ENCODE measurements at places on chromosomes 6 and 20.

- DNase-seq = no peak
Observed at GRCh38 chr6:12804952-12805645, 88.5 kb downstream of the PHACTR1 start.

- no peak for DNase-seq
Observed at GRCh38 chr20:44705364-44706094, 9.6 kb upstream of the CCN5 start.

- DNase-seq = no peak
Observed at GRCh38 chr20:4987130-4987529, 14.2 kb downstream of the SLC23A2 start.

DNA sequence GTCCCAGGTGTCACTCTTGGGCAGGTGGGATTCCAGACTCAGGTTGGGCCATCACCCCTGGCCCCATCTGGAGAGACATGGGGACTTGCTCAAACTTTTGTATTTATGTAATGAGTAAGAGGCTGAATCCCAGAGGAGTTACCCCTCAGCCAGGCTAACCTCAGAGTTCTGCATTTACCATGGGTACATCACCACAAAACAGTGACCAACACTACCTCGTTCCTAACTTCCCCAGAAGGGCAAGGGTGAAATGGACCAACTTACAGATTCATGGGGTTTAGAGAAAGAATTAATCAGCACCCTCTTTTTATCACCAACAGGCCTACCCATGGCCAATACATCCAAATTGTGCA, 259.9 kb upstream of the MARCKS start:
- no peak for DNase-seq

DNA sequence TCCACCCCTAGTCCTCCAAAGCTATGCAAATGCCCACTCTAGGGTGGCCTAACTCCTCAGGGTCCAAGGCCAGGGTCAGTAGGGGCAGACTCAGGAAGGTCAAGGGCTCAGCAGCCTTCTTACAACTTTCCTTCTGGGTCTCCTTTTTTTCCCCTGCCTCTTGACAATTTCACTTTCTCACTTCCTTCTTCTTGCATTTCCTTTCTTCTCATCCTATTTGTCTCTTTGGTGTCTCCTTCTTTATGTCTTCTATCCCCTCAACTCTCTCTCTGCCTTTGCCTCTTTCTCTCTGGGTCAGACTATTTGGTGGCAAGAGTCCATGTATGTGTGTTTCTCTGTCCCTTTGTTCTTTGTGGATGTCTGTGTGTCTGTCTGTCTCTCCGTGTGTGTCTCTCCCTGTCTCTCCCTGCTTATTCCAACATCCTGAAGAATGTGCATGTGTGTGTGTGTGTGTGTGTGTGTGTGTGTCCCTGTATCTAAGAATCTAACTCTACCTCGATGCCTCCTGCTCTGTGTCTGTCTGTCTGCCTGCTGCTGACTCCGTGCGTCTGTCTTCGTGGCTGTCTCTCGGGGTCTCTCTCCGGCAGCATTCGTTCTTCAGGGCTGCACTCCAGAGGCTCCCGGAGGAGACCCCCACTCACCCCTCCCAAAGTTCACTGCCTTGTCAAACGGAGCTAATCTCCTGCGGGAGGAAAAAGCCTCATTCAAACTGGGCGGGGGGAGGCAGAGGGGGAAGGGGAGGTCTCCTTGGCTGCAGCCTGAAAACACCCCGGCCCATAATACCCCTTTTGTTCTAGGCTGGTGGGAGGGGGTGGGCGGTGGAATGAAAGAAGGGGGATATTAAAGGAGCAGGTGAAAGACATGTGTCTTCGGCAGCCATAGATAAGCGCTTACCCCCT, 51.7 kb upstream of the FOXP4 start:
- DNase-seq = no peak

DNA sequence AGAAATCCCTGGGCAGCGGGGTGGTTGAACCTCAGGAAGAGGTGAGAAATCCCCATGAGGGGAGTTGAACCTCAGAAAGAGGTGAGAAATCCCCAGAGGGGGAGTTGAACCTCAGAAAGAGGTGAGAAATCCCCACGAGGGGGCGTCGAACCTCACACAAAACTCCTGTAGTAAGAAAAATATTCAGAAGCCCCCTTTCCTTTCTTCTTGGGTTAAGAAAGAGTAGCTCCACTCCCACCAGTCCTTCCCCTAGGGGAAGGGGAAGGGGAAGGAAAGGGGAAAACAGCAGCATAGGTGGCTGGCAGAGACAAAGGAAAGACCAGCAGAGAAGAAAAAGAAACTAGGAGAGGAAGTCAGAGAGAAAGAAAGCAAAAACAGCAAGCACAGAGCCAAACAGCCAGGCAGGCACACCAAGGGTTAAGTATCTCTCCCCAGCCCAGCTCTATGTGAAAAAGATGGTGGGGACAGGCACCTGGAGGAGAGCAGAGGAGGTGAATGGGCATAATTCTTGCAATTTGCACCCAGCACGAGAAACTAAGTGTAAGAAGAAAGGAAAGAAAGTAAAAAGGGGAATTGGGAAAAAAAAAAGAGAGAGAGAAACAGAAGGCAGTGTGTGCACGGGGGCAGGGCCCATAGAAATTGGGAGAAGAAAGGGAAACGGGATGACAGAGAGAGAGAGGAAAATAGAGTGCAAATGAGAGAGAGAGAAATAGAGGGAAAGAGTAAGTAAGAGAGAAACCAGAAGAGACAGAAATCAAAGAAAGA, 88.2 kb downstream of the PLG start:
- no peak for DNase-seq

GRCh38 chr6:135412761-135413160, 84.8 kb downstream of the AHI1 start:
- no peak for DNase-seq

GRCh38 chr6:36276581-36277536, 7.0 kb downstream of the PNPLA1 start:
- no peak for DNase-seq

GRCh38 chr6:99110029-99110428, 162.3 kb upstream of the FBXL4 start:
- DNase-seq = peak; percentile 15

DNA sequence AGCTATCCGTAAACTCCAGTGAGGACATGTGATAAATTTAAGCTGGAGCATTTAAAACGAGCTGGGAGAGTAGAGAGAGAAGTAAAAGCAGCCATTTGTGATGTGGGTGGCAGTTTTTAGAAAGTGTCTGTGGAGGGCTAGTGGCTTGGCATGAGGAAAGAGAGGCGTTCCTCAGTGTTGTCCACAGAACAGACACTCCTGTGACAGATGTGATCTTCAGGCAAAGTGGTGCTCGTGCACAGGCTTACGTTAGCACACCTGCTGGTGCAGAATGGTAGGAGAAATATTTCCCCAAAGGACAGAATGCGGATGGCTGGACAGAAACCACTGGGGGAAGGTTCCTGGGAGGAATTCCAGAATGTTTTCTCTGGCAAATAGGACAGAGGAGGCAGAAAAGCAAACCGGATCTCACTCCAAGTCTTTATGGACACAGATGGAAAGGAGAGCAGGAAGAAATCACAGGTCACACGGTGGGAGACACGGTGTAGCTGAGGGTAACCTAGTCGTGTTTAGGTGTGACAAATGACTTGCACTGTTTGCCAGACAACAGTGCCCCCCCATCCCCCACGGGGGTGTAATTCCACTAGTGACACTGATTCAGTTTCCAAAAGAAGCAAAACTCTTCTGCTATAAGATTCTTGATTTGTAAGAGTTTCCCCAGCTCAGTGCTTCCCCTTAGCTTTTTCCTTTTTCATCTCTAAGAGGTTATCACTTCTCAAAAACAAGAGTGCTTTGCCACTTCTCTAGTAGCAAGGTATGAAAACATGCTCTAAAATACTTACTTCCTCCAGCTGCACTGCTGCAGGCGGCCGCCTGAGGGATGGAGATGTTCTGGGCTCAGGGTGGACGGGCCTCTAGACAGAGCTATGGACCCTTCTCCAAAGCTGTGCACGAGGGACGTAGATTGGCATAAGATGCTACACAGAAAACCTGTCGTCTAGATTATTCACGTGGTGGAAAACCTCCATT, 293.2 kb downstream of the QKI start:
- DNase-seq = no peak

GRCh38 chr20:15673206-15673605, 900.0 kb downstream of the KIF16B start:
- no peak for DNase-seq

- peak; percentile 19 for DNase-seq
Observed at GRCh38 chr6:76230711-76231110, 158.2 kb upstream of the IMPG1 start.

GRCh38 chr20:38447251-38447661, 12.1 kb upstream of the SNHG17 start:
- no peak for DNase-seq

DNA sequence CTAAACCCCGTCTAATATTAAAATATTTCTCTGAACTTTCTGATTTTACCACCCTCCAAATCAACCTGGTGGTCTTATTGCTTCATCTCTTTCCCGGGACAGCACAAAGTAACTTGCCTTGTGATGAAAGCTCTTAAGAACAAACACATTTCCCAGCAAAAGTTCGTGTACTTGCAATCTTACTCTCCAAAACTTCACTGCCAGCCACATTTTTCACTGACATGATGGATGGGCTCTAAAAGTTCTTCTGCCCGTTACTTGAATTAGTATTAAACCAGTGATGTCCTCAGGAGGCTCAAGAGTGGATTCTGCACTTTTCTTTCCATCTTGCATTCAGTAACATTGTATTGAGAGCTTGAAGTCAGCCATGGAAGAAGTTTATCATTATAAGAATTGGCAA, 731.6 kb upstream of the GJE1 start:
- no peak for DNase-seq

DNA sequence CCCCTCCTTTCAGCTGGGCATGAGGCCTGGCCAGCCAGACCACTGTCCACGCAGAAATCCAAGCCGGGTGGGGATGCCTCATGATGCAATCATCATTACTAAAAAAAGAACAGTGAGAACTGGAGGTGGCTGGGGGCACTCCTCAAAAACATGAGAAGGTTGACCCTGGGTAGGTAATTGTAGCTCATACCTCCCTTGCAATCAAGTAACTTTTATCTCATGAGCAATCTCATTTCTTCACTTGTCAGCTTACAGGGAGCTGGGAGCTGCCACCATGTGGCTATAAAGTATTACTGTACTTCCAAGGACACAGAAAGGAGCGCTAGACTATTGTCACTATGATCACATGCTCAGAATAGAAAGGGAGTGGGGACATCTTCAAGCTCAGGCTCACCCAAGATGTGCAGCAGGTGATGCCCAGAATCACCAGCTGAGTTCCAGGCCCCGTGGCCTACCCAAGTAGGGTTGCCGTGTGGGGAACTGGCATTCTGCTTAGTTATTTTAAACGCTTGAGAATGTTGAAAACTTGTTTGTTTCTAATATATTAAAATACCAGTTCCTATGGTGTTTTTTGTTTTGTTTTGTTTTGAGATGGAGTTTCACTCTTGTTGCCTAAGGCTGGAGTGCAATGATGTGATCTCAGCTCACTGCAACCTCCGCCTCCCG, 3.0 kb upstream of the CDH26 start:
- no peak for DNase-seq

GRCh38 chr6:139407718-139408222, 33.3 kb upstream of the CITED2 start:
- DNase-seq = no peak

- no peak for DNase-seq
Observed at GRCh38 chr6:105644073-105644489, 241.2 kb upstream of the PREP start.

DNA sequence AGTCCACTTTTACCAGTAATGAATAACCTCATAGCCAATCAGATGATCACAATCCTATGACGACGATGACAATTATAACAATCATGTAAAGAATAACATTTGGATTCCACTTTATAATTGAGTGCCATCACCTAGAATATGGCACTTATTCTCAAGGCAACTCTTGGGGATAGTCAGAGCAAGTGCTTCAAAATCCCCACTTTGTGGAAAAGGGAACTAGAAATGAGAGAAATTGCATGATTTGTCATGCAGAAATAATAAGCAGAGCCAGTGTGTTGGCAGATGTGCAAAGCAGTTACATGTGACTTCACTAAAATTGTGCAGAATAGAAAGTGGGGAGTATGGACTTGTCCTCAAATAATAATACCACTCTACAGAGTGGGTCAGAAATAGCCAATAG, 41.3 kb downstream of the FRK start:
- no peak for DNase-seq

DNA sequence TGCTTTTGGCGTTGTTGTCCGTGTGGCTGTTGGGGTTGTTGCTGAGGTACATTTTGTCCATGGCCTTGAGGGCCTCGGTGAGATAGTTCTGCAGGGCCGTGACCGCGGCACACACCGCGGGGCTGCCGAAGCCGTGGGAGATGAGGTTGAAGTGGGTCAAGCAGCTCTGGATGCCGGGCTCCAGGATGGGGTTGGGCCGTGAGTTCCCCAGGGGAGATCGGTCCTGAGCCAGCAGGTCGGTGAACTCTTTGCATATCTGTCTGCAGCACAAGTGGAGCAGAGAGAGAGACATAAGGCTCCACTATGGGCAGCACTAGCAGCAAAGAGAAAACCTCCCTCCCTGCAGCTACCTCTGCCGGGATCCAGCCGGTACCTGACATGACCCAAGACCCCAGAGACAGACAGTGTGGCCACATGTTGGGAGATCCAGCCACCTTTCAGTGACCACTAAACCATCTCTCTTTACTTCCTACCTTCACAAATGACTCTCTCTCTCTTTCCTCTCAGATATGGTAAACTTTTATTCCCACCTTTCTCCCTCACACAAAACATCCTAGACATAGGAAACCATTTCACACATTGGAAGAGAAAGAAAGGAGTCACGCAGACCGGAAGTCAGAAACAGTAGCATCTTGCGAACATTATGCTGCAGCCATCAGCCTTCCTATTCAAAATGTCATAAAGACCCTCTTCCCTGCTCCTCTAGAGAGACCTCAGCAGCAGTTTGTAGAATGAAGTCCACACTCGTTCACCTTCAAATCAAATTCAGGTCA, 16.2 kb downstream of the TFAP2A start:
- DNase-seq = no peak

DNA sequence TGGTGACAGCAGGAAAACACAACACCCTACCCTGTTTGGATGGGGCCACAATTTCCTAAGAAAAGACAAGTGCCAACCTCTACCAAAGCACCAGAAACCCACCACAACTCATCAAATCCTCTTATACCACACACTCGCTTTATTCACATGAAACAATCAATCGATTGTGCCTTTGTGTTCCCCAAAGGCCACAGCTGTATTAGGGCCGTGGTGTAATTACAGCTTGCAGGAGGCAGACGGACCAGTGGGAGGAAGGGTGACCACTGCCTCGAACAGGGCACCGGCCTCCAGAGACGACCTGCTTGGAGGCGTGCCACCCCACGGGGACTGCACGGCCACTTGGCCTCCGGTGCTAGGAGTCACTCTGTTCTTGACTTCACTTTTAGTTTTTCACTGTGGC, 264.1 kb downstream of the FOXC1 start:
- DNase-seq = no peak

- no peak for DNase-seq
Observed at GRCh38 chr6:68127074-68127473, 508.0 kb upstream of the ADGRB3 start.

DNA sequence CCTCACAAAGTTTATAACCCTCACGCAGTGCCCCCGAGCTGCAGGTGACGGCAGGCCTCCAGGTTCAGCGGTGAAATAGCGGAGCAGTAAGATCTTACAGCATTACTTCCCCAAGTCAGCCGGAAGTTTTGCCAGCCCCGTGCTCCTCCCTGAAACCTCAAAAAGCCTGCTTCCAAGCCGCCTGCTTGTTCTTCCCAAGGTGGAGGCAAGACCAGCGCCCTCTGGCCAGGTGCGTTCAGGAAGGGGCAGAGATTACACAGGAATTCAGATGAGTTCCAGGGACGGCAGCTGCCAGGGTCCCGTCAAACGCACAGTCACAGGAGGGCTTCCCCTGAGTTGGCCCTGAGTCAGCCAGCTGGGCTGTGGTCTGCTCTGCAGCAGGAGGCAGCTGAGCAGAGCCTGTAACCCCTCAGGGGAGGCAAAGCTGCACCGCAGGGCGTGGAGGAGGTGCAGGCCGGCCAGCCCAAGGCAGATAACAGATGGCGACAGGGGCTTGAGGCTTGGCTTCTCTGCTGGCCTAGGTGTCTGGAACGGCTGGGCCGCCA, 124.1 kb upstream of the RPS6KA2 start:
- DNase-seq = no peak
